NCI-H774 (cell line): ENCODE measurements at places on chromosomes 12 and 14.

- no peak for DNase-seq
Observed at GRCh38 chr12:50415899-50416479, 15.3 kb downstream of the LARP4 start.

- no peak for DNase-seq
Observed at GRCh38 chr12:125742413-125742812, 677.2 kb downstream of the AACS start.

GRCh38 chr12:11743423-11744409 lies 94.2 kb downstream of the ETV6 start:
- DNase-seq = no peak

- no peak for DNase-seq
Observed at GRCh38 chr12:45234139-45234865, 18.4 kb downstream of the ANO6 start.

DNA sequence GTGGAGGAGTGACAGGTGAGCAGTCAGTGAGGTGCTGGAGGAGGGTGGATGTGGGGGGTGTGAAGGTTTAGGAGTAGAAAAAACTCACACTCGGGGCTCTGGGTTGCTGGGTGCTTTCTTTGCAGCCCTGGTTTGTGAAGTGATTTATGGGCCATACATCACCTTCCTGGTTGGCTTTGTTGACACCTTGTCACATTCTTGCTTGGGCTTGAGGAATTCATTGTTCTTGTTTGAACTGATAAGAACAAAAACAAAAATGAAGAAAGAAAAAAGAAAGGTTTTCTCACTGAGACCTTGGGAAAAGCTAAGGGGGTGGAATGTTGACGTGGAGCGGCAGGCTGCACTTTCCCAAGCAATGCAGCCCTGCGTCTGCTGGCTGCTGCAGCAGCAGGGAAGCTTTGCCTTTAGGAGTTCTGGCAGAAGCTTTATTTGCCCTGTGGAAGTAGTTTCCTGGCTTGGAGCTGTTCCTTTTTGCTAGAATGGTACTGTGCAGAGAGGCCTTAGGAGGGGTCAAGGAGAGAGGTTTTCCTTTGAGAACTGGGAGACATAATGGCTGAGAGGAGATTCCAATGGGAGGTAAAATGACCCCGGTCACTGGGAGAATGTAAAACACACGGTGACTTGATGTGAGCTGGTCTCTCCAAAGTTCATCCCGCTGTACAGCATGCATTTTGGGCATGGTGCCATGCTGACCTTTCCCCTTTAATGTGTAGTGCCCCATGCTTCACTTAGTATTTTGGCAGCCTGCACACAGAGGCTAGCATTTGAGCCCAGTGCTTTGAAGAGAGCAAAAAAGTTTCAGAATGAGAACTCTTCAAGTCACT lies 52.8 kb downstream of the HMGA2 start:
- DNase-seq = no peak

DNA sequence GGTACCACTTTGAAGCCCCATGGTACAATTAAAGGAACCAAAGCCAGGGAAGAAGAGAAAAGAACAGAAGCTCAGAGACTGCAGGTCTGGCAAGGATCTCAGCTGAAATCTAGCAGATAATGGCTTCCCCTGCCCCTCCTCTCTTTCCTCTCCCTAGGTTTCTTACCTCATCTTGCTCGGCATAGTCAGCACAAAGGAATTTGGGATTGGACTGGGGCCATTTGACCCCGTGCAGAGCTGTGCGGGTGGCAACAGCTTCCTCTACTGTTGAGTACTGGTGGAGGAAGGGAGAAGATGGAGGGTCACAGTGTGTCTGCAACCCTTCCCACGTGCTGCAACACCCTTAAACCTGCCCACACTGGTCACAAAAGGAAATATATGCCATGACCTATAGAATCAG lies 4.7 kb upstream of the CDH24 start:
- no peak for DNase-seq

DNA sequence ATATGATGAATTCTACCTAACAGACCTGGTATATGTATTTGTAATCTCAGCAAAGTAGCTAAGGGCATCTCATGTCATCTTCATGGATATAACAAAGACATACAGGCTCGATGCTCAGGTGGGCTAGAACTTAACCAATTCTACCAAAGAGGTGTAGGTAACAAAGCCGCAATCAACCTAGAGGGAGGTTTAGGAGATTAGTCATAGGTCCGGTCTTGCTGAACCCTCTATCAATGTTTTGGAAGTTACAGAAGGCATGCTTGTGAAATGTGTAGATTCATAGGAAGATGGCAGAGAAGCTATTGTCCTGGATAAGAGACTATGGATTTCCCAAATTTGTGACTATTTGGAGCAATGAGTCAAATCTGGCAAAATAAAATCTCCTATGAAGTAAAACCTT lies 42.6 kb upstream of the SYCP3 start:
- no peak for DNase-seq

GRCh38 chr14:103881268-103882201 lies 34.2 kb upstream of the PPP1R13B start:
- no peak for DNase-seq

DNA sequence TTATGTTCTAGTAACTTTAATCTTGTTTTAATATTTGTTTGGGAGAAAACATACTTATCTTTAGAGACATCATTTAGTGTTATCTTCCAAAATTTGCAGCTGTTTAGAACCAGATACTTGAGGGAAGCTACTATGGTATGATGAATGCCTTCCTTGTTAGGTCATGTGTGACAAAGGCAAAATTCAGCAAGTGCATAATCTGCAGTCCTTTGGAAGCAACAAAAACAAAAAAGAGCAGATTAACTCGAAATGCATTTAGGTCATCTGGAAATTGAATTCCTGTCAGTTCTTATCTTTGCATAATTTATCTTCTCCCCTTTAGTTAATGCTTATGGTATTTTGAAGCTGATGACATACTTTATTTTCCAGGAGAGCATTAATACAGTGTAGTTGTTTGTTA lies 3.5 kb downstream of the FBXO34 start:
- no peak for DNase-seq

DNA sequence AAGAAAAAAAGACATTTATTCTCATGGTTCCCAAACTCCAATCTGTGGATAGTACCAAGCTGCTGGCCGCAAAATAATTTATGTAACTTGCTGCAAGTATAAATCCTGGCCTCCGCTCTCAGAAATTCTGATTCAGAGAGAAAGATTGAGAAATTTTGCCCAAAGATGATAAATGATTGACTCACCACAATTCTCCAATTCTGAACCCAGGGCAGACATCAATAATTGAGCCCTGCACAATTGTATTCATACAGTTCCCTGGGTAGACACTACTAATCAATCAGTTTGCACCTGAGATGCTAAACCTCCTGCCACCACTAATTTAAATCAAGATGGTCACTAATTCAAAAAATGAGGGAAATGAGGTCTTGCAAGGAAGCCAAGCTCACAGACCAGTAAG lies 38.2 kb downstream of the TRPV4 start:
- no peak for DNase-seq

GRCh38 chr12:22048351-22049041 lies 2.5 kb downstream of the CMAS start:
- DNase-seq = no peak

DNA sequence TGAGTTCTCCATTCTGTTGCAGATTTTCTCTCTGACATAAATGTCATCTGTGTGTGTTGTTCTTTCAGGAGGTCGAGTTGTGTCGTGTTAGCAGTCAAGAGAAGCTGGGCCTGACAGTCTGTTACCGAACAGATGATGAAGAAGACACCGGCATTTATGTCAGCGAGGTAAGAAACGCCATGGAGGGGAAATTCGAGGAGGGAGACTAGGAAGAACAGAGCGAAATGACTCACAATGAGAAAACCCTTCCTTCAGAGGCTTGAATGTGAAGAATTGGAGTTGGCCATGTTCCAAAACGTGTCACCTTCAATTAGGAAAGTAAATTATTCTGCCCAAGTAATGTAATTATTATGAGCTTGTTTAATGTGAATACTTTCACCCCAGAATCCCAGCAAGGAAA lies 364.5 kb downstream of the PDZRN4 start:
- DNase-seq = no peak

DNA sequence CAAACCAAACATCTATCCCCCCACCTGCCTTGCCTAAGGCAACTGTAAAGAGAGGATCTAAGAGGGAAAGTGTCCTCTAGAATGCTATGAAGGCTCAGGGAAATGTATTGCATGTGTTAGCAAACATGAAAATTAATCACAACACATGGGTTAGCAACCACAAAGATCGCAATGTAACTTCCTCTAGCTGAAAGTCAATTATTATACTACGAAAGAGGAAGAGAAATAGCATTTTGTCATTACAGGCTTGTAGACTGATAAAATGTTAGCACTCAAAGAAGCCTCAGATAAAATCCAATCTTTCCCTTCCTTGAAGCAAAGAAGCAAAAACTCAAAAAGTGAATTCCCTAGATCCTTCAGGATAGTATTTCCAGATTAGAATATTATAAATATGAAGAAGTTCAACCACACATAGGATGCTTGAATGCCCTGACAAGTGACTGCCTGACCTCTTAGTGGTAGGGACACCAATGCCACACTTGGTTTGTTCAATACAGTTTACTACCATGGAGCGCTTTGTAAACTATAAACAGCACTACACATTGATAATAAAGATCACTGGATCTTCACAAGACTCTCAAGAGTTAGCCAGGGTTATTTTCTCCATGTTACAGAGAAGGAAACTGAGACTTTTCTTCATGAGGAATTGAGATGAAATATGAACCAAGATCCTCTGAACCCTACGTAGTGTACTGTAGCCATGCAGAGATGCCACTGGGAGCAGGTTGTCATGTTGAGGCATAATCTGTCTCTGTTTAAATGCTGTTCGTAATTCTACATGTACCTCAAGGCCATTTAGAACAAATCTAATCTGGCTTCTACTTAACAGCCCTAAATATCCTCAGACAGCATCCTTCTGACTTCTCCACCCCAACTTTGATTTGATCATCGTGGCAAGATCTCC lies 100.7 kb downstream of the ITPR2 start:
- DNase-seq = no peak
